ENCODE measurements at places on chromosomes 1 and 21.

DNA sequence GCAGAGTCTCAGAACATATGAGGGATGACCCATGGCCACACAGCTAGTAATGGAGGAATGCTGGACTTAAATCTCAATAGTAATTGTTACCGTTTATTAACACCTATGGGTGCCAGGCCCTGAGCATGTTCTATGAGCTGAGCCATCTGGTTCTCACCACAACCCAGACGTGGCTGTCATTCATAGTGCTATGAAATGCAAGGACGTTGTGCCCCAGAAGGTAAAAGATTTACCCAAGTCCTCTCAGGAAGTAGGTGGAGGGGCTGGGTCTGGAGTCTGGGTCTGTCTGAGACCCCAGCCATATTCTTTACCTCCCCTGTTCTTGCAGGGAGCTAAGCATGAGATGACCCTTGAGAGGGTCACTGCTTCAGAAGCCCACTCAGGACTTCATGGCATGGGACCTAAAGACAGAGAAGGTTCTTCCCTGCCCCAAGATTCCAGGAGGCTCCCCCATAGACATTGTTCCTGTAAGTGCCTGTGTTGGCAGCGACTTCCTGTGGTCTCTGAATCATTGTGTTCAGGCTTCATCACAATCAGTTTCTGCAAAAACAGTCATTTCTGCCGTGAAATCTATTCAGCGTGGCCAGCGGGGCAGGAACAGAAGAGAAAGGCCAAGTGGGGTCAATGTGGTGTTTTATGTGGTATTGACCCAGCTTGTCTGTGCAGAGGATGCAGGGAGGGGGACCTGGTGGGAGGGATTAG is 475.4 kb downstream of the PTPRU start:
- no peak for DNase-seq

DNA sequence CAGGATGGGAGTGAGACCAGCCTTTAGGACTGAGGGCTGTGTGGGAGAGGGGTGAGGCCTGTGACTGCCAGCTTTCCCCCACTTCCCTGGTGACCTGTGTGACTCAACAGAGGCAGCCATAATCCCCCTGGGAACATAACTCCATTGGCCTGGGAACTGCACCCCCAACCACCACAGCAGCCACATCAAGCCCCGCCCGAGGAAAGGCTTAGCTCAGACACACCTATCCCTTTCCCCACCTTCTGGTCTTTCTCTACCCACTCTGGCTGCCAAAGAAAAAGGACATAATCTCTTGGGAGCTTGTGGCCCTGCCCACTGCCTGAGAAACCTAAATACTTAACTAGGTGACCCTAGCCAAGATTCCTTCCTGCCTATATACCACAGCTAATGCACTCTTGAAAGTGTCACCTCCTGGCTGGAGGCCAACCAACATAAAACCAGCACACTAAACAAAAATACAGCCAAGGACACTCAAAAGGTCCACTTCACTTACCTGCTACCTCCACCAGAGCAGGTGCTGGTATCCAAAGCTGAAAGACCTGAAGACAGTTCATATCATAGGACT is 406.6 kb upstream of the CAMK1G start:
- DNase-seq: no peak

DNA sequence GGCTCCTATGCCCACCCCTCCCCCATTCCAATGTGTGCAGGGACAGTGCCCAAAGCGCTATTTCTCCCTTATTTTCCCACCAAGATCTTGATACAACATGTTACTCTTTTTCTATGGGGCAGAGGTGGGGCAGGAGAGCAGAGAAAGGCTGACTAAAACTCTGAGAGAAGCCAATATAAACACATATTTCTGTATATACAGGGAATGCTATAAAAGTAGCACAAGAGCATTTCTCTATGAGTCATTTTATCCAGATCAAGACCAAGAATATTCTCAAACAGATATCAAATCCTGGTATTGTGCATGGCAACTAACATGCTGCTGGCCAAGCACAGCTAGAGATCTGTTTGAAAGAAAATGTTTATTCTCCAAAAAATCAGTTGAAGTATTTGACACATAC is 7.3 kb downstream of the WDR26 start:
- no peak for DNase-seq

DNA sequence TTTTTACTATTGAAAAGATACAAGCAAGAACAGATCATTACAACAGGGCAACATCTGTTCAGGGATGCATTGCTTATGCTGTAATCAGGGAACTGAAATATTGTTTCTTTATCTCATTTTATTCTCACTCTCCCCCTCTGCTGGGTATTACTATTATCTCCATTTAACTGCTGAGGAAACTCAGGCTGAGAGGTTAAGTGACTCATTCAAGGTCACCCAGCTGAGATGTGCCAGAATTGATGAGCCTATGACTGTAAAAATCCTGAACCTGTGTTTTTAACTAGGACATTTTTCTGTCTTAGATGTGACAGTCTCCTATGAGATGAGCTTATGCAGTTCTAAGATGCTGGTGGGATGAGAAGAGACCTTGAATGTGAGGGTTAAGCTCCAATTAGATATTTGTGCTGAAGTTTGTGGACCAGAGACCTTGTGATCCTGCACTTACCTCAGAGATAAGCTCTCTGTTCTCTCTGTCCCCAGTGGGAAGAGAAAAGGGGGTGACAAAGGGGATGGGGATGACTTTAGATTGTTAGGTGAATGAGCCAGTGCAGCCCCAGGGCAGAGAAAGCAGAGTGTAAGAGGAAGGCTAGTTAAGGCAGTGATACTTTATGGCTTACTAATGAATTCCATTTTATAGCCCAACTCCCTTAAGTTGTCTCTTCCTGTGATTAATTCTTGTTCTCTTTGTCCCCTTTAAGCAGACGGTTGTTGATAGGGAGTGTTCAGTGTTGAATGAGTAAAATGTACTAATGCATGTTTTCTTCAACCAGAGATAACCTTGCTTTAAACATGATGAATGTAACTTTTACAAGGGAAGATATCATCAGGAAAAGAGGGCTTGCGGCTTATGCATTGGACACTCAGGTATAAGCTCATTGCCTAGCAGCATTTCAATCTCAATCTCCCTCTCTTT is 111.4 kb downstream of the HLX start:
- no peak for DNase-seq

- no peak for DNase-seq
Observed at GRCh38 chr1:153498746-153499145, 37.0 kb downstream of the S100A6 start.

GRCh38 chr21:43880111-43880985 is 15.3 kb downstream of the AGPAT3 start:
- DNase-seq: no peak

GRCh38 chr1:74478979-74479378 is 33.4 kb downstream of the LRRC53 start:
- DNase-seq: no peak

DNA sequence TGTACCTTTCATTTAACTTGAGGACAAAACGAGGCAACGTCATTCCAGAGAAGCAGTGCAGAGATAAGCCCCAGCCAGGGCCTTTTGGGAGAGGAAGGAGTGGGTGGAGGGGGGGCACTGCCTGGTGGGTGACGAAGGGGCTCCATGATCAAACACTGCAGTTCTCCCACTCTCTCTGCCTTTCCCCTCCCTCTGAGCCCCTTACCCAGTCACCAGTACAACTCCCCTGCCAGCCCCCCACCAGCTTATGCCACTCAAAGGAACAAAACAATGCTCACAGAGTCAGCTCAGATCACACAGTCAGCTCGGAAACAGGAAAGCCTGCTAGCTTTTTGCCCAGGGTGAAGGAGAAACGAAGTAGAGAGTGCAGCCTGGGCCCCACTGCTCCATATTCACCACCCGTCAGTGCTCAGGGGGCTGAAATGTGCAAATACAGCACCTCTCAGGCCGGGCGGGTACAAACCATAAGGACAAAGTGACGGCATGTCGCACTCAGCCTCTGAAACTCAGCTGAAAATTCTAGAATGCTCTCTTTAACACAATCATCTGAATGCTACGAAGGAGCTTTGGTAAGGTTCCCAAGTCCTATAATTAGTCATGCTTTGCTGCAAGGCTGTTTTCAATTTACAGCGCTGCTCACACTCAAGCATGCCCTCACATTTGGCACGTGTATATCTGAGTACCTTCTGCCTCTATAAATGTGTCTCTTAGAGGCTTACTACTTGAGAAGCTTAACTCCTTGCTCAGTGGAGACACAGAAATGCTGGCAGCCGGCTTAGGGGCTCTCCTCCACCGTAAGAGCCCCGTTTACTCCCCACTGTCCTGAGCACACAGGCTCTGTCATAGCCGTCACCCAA is 65.8 kb upstream of the RAB4A start:
- no peak for DNase-seq

DNA sequence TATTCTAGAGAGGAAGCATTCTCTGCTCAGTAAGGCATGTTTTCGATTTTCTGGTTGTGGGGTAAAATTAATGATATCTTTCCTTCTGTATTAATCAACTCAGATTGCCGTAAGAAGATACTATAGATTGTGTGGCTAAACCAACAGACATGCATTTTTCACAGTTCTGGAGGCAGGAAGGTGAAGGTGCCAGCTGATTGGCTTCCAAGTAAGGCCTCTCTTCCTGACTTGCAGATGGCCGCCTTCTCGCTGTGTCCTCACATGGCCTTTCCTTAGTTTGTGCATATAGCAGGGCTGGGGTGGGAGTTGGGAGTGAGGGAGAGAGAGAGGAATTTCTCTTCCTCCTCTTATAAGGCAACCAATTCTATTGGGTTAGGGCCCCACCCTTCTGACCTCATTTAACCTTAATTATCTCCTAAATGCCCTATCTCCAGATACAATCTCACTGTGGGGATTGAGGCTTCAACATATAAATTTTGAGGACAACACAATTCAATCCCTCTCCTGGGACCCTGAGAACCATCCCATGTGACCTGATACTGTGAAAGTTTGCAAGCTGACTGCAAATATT is 52.3 kb upstream of the MRPS6 start:
- DNase-seq: no peak

DNA sequence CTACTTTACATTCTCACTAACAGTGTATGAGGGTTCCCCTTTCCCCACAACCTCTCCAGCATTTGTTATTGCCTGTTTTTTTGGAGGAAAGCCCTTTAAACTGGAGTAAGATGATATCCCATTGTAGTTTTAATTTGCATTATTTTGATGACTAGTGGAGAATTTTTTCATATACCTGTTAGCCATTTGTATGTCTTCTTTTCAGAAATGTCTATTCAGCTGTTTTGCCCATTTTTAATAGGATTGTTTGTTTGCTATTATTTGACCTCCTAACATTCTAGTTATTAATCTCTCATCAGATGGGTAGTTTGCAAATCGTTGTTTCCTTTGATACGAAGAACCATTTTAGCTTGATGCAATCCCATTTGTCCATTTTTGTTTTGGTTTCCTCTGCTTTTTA is 165.0 kb downstream of the GLUL start:
- no peak for DNase-seq

GRCh38 chr21:37061926-37062592 is 10.8 kb downstream of the PIGP start:
- DNase-seq: no peak

- no peak for DNase-seq
Observed at GRCh38 chr1:116690849-116691406, 23.4 kb upstream of the IGSF3 start.

- no peak for DNase-seq
Observed at GRCh38 chr1:74824497-74825107, 91.7 kb downstream of the TYW3 start.

- DNase-seq: no peak
Observed at GRCh38 chr1:109084563-109085517, 5.7 kb upstream of the TMEM167B start.

DNA sequence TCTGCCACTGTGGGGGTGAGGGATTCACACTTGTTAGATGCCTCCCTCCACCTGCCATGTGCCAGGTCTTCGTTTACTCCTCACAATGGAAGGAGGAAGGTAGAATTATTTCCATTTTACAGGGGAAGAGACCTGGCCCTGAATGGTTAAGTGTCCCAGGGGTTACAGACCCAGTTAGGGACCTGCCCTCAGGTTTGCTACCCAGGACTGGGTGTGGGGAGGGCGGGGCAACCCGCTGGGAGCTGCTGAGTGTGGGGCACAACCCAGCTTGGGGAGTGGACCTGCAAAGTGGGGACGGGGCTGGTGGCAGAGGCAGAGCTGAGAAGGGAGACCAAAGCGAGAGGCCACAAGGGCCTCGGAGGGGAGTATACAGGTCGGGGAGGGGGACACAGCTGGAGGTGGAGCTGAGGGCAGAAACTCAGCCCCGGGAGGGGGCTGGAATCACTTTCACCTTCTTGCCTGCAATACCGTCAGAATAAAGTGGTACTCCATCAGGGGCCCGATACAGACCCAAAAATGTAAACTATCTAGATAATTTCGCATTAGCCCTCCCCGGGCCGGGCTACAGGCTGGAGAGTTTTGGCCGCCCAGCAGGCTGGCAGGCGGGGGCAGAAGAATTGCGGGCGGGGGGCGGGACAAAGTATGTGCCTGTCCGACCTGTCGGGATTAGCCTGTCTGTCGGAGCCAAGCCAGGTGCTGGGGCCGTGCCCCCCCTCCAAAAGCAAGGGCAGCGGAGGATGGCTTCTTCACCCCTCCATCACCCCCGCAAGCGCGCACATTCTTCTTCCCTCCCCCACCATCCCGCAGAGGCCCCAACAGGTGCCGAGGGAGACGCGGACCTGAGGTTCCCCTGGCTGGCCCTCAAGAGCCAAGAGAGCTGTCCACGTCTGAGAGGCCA is 1.4 kb downstream of the RSPO1 start:
- DNase-seq: no peak

GRCh38 chr1:3078430-3078861 is 9.4 kb downstream of the PRDM16 start:
- no peak for DNase-seq

- no peak for DNase-seq
Observed at GRCh38 chr1:194084755-194085154, 898.3 kb upstream of the B3GALT2 start.

DNA sequence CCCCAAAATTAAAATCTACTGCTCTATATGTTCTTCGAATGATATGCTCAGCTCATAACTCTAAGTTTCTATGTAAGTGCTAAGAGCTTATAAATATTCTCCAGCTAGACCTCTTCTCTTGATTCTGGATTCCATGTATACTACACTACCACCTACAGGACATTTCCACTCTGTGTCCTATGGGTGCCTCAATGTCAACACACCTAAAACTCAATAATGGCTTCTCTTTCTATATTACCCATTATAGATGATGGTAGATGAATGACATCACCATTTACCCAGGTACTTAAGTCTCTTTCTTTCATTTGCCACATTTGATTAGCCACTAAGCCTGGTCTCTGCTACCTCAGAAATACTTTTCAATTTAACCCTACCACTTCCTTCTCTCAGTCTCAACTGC is 41.3 kb downstream of the TBX19 start:
- DNase-seq: no peak

- DNase-seq: no peak
Observed at GRCh38 chr1:25861316-25862286, 2.3 kb upstream of the AUNIP start.

Measured in right kidney (tissue), 9 donors.